Ecto neural progenitor cell (in vitro differentiated cells): ENCODE measurements at places on chromosomes 2 and 18.
A peak's percentile ranks its signal among the peaks of the same experiment; 100 is the strongest.

- DNase-seq = no peak
These were observed 83.8 kb downstream of the NCK2 start for GRCh38 chr2:105828558-105828957.

DNA sequence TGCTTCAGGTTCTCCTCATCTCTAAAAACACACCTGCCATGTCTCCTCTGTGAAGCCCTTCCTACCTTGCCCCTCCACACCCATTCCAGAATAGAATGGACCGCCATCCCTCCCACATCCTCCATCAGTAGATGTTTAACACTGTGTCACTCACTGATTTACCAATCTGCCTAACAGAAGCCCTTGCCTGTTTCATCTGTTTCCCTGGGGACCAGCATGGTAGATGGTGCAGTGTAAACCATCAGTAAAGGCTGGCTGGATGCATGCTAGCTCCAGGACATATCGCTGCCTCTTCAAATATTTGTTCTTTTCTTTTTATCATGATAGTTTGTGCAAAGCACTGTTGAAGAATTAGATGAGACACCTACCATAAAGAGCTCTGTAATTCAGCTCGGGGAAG lies 271.4 kb downstream of the PIEZO2 start:
- no peak for DNase-seq

- DNase-seq = no peak
These were observed 1337.2 kb upstream of the CELF4 start for GRCh38 chr18:38902796-38903195.

DNA sequence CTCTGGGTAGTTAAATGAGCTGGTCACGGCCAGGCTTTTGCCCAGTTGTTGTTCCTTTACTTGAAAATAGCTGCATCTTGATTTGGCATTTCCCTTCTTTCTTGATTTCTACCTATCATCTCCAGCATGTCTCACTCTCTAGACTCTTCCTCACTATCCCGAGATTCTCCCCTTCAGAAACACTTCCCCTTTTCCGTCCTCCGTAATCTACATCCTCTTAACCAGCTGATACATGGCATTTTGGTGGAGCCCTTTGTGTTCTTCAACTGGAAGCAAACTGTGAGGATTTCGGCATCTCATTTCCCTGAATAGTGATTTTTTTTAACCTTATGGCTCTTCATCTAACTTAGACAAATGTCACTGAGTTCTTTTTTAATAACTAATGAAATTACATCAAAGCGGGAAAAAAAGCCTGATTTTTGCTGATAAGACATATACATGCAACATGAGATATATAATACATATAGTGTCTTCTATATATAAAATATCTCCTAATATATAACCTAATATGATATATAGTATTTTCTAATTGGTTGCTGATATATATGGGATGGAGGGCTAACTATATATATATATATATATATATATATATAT lies 220.2 kb upstream of the RASGRP3 start:
- DNase-seq = no peak

DNA sequence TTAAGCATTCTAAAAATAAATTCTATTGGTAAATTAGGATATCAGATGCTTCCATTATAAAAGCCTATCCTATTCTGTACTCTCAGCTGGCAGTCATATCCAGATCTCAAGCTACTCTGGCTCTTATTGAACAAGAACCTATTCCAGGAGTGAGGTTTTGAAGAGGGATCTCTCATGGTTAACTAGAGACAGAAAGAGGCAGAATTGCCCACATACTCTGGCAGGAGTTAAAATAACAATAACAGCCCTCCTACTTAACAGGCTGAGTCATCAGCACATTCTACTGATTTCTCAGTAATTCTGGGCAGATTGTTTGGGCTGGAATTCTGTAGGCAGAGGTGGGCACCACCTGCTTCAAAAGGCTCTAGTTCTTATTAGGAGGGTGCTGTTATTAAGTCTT lies 142.0 kb upstream of the UNC80 start:
- DNase-seq = no peak

GRCh38 chr2:241339839-241340630 lies 16.1 kb upstream of the FARP2 start:
- no peak for DNase-seq

DNA sequence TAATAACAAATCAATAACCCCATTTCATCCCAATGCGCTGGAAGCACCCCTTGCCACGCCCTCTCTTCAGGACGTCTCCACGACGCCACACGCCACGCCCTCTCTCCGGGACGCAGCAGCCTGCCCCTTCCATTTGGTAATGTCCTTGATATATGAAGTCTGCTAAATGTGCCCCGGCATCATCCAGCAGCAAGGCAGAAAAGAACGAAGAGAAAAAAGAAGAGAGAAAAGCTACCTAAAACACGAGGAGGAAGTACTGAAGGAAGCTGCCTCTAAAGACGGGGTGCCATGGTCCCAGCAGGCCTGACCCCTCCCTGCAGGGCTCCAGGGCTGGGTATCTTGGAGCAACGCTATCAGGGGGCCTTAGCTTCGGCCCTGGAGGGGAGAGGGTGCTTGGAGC lies 41.8 kb downstream of the CNGA3 start:
- no peak for DNase-seq

- no peak for DNase-seq
These were observed 759 bp upstream of the ACTR1B start for GRCh38 chr2:97664636-97664970.

DNA sequence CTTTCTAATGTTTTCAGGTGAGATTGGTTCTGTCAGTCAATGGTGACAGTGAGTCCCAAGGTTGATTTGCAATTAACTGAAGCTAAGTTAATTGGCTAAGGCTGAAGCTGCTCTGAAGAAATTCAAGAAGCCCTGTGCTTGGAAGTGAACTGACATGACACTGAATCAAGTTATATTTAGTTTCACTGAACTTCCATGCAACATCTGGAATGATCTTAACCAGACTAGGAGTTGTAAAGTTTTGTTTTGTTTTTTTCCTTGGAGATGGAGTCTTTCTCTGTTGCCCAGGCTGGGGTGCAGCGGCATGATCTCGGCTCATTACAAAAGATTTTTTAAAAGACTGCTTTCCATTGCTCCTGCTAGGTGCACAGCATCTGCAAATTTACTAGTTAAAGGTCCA lies 11.4 kb downstream of the SERPINB5 start:
- DNase-seq = no peak

GRCh38 chr18:80191907-80192652 lies 55.2 kb downstream of the PARD6G start:
- peak; percentile 18 for DNase-seq

DNA sequence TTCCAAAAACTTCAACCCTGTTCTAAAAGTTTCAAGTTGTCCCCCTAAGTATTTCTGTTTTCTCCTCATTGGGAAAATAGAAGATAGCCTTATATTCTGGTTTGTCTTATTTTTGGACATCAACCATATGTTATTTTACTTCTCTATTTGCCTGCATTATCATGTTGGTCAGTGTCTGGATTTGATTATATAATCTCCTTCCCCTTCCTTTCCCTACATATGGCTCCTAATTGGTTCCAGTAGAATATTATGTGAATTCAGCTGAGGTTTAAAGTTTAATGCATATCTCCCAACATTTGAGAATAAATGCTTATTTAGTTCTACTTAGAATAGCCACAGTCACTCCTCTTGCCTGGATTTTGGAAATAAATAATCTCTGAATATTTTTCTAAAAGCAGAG lies 66.9 kb downstream of the OXER1 start:
- DNase-seq = no peak

DNA sequence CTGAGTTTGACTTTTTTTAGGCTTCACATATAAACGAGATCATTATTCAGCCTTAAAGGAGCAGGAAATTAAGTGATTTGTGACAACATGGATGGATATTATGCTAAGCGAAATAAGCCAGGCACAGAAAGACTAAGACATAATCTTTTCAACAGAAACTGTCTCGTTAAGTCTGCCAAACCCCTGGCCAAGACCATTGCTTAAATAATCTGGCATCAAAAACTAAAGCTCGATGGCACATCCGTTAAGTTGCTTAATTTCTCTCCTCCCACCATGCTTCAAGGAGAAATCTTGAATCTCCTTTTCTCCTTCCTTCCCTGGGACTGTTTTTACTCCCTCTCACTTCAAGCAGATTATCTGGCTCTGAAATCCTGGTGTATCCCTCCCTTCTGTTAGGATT lies 140.3 kb downstream of the GALNT14 start:
- DNase-seq = no peak

DNA sequence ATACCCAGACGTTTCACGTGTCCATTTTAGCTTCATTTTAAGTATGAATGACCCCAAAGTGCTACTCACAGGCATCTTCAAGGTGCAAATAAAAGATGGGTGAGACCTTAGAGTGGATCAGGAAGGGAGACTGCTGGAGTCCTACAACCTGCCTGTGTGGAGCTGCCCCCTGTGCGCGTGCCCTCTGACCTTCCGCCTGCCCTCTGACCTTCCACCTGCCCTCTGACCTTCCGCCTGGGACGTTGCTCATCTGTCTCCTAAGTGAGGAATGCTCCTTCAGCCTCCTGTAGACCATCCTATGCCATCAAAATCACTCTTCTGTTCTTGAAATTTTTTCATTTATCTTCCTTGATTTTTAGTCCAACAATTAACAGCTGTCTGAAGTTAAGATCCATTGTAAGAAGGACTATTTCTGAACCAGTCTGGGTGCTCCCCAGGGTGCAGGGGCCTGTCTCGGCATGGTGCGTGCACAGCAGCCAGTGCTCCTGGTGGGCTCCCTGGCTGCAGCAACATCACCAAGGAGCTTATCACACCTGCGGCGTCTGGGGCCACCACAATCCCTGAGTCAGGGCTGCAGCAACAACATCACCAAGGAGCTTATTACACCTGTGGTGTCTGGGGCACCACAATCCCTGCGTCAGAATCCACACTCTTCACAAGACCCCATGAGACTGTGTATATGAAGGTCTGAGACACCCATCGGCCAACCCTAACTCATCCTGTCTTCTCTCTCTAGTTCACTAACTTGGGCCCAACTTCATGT lies 86.0 kb downstream of the TPO start:
- no peak for DNase-seq

- no peak for DNase-seq
These were observed 121.8 kb downstream of the PLB1 start for GRCh38 chr2:28617502-28618184.

DNA sequence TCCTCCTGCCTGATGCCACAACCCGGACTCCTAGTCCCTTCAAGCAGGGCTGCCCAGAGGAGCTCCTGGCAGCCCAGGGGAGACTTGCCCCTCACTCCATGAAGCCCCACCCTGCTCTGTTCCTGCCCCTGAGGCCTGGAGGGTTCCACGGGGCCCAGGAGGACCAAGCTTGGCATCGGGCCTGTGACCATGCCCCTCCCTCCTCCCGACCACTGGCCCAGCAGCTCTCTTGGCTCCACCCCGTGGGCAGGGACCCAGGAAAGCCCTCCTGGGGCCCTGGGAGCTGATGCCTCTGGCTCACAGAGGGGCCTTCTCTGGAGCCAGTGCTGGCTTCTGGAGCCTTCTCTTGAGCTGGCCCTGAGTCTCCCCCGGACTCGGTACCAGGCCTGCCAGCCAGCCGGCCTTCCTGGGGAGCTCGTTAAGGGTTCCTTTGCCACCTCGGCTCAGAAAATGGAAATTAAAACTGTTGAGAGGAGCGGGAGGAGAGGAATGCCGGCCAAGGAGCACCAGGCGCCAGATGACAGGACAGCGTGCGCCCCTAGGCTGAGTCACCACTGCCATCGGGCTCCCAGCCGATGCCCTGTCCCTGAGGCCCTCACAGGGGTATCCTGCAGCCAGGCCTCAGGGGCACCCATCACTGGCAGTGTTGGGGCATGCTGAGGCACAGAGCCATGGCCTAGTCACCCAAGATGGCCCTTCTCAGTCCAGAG lies 40.6 kb upstream of the SNED1 start:
- DNase-seq = peak; percentile 46

DNA sequence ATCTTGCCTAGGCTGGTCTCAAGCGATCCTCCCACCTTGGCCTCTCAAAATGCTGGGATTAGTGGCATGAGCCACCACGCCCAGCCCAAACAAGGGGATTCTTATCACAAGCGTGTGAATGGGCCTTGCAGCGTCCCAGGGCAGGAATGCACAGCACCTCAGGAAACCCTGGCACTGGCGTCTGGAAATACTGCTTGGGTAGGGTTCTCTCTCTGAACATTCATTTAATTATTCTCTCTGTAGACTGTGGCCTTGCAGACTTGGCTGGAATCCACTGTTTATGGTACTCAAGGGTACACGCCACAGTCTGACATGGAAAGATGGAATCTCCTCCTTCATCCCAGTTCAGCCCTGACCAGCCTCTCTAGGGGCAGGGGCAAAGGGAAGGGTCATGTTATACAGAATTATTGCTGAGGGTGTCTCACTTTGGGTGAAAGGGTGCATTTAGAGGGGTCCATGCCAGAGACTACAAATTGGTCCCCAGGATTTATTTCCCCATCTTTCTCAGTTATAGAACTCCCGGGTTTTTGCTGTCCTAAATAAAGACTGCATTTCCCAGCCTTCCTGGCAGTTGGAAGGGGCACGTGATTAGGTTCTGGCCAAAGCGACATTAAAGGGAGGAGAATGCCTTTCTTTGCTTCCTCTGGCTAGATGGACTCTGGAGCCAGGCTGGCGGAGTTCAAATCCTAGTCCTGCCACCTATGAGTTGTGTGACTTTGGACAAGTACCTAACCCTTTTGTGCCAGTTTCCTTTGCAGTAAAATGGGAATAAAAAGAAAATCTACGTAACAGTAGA lies 147.2 kb upstream of the HAAO start:
- DNase-seq = no peak

DNA sequence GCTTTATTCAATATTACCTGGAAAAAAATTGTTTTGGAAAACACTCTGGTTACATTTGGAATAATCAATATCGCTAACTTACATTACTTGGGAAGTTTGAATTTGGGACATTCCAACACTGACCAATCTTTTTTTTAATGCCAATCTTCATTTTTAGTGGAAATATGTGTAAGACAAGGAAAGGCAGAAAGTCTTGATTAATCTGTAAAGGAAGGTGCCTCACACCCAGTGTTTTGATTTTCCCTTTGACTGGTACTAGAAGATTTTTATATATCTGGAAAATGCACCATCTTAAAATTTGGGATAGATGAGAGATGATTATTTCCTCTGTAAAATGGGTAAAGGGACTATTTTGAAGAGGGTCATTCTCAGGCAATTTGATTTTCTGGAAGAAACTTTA lies 879.2 kb upstream of the ZEB2 start:
- no peak for DNase-seq

- no peak for DNase-seq
These were observed 55.2 kb upstream of the NRP2 start for GRCh38 chr2:205627085-205627484.

- no peak for DNase-seq
These were observed 54.9 kb downstream of the R3HDM1 start for GRCh38 chr2:135586148-135586547.

DNA sequence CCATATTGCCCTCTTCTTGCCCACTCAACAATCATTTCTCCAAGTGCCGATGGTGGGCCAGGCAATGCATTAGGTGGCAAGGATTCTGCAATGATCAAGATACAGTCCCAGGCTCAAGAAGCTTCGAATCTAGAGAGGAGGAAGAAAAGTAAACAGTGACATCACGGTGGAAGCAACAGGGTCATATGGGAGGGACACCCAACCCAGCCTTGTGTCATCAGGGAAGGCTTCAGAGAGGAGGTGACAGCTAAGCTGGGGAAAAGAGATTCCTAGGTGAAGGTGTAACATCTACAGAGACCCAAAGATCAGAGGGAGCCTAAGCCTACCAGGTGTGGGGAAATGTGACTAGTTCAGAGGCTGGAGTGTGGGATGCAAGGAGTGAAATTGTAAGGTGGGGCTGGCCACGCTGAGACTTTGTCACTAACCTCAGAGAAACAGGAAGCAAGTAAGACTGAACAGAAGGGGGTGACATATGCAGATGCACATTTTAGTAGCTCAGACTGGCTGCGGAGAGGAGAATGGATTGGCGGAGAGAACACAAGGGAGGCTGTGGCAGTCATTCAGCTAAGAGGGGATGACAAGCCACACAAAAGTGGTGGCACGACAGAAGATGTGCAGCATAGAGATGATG lies 104.9 kb downstream of the ANKRD44 start:
- no peak for DNase-seq

GRCh38 chr2:197606180-197606579 lies 69.2 kb downstream of the RFTN2 start:
- DNase-seq = no peak
